ENCODE measurements at places on chromosomes 5 and 9. TPM values are rescaled to one million over a fixed set of nuclear protein-coding genes. Genes with fewer than 3 reads are reported as not detected.

ZNF462 gene
- polyA plus RNA-seq, result 12.4 TPM

DNA sequence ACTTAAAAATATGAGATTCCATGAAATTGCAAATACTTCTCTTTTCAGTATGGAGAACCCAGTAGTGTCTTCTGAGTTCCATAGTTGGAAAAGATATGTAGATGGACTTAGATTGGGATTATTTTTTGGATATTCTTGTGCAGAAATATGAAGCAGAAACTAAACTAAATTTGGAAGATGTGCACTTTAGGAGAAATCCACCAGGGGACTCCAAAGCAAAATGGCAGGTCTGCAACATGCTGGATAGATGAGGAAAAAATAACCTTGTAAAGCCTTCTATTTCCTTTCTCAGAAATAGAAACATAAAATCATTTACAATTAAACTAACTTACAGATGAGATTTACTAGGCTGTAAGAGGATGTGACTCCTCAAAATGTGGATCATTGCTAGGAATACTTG lies 49.2 kb upstream of the MINAR2 start:
- no peak for DNase-seq

DNA sequence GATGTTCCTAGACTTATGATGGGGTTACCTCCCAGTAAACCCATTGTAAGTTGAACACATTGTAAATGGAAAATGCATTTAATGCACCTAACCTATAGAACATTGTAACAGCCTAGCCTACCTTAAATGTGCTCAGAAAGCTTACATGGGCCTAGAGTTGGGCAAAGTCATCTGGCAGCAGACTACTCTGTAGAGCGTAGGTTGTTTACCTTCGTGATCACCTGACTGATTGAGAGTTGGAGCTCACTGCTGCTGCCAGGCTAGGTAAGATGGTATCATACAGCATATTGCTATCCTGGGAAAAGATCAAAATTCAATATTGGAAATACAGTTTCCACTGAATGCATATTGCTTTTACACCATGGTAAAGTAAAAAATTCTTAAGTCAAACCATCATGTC lies 95.4 kb downstream of the HTR4 start:
- no peak for DNase-seq

LCP2 gene
- polyA plus RNA-seq, result 15.6 TPM

TRPM6 gene
- polyA plus RNA-seq, result 7.8 TPM

- DNase-seq, result no peak
These were observed 4.0 kb downstream of the FAM169A start for GRCh38 chr5:74862221-74862620.

IRX1 gene
- polyA plus RNA-seq, result 0.03 TPM

NR6A1 gene
- polyA plus RNA-seq, result 5.0 TPM

- no peak for DNase-seq
These were observed 198.3 kb downstream of the AUH start for GRCh38 chr9:91163444-91163772.
